GM12865 (cell line): ENCODE measurements at places on chromosomes 1 and 21.

DNA sequence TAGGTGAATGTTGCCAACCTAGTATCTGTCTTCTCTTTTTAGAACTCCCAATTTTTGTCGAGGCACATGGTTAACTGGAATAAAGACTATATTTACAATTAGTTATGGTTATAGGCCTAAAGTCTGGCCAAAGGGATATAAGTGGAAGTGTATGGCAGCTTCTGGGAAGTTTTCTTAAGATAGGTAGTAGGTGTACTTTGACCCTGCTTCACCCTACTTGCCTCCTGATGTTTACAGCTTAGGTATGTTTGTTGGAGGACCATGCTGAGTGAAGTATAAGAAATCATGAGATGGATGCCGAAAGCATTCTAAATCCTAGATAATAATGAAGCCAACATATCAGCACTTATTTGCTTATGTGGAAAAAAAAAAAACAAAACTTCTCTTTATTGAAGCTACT is 272.1 kb downstream of the S1PR1 start:
- no peak for DNase-seq

- no peak for DNase-seq
Measured at GRCh38 chr21:36893581-36893980, 72.9 kb downstream of the HLCS start.

GRCh38 chr1:156796340-156797097 is 20.1 kb downstream of the SH2D2A start:
- peak; percentile 24 for DNase-seq

DNA sequence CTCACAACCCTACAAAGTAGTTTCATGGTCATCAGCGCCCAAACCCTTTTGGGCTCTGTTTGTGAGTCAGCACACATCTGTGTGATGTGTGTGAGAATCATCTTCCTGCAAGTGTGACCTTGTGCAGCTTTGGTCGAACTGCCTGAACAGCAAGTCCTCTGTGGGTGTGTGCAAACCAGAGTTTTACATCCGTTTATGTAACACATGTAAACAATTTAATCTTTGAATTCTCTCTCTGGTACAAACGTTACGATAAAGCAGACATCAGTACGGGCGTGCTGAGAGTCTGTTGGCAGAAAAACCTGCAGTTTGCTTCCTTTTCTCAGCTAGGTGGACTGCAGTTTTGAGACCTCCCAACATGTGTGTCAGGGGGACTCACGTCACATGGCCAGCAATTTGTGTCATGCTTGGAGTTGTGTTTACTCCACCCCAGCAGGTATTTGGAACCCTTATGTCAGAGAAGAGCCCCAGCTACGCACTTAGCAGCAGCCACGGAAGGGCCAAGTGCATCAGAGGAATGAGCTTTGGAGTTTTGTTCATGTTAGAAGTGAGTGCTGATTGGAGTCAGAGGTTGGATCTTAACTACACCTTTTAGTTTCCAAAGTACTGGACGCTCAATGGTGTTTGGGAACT is 230.8 kb downstream of the PAPPA2 start:
- DNase-seq: no peak

- DNase-seq: no peak
Measured at GRCh38 chr1:59674595-59674994, 140.2 kb upstream of the HOOK1 start.

GRCh38 chr1:83849191-83850061 is 149.5 kb downstream of the TTLL7 start:
- DNase-seq: peak; percentile 44

- DNase-seq: peak; percentile 58
Measured at GRCh38 chr1:16442265-16442664, 1.7 kb downstream of the NECAP2 start.

DNA sequence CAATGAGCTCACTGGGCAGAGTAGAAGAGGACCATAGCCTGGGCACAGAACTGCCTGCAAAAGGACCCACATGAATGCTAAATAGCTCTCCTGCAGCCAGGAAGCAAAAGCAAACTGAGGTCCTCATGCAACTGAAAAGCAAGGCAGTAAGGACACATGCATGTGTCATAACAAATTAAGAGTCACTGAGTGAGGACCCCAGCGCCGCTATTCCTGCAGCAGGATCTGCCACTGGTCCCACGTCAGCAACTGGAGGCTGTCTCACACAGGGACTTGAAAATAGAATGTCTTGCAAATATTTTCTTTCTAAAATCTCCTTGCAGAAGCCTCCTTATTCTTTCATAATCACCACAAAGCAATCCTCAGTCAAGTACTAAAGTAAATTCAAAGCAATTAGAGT is 559.6 kb upstream of the DAB1 start:
- DNase-seq: no peak

DNA sequence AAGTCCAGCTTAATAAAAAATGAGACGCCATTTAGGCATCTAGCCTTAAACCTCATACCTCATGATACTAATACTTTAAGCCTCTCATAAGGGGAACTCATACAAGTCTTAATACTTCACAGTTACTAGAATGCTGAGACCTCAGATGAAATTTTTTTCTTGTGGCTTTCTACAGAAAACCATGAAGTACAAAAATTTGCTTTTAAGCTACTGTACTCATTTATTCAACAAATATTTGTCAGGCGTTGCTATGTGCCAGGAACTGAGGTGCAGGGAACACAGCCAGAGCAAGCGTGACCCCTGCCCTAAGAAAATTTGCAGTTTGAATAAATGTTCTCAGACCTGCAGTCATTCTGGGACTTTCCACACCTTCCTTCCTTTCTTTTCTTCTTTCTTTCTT is 150.6 kb downstream of the MRPL39 start:
- DNase-seq: peak; percentile 86

GRCh38 chr1:118335331-118335732 is 150.3 kb upstream of the SPAG17 start:
- DNase-seq: peak; percentile 79

GRCh38 chr21:42135386-42136052 is 64.4 kb downstream of the UMODL1 start:
- DNase-seq: no peak

DNA sequence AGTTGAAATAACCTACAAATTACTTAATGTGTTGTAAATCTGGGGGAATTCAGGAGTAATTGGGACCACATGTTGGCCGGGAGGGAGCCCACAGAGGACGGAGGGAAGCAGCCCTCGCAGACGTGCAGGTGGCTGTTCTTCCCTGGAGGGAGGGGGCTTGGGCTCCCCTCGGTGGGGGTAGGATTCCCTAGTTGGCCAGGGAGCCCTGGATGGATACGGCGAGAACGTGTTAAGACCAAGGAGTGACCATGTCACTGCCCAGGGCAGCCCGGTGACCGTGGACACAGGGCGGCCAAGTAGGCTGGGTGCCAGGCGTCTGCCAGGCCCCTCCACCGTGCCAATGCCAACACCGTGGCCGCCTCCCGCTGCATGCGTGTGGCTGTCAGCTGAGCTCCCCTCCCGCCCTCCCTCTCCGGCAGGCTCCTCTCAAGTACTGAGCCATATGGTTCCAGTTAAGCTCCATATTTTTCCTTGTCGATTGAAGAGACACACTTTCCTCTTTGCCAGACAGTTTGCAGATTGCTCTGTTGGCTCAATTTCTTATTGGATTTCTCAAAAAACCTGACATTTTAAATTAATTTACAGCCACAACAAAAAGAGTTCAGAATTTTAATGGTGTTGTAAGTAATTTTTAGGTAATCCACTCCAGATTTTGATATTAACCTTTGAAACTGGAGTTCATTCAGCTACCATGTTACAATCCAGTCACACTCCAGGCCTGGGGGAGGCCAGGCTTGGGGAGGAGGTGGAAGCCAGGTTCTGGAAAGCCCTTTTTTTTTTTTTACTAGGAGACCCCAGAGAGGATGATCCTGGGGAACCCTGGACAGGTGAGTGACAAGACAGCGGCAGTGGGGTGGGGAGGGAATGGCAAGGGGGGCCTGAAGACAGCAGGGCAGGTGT is 71.2 kb downstream of the CASZ1 start:
- DNase-seq: no peak

DNA sequence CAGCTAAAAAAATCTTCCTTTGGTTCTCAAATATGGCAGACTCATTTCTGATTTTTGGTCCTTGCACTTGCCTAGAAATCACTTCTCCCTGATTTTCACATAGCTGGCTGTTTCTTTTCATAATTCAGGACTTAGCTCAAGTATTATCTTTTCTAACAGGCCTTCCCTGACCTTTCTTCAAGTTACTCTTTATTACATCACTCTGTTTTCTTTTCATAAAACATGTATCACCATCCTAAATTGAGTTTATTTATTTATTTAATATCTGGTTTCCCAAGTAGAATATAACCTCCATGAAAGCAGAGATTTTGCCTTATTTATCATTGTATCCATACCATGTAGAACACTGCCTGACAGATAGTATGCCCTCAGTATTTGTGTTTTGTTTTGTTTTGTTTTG is 18.2 kb upstream of the GNG5 start:
- no peak for DNase-seq

DNA sequence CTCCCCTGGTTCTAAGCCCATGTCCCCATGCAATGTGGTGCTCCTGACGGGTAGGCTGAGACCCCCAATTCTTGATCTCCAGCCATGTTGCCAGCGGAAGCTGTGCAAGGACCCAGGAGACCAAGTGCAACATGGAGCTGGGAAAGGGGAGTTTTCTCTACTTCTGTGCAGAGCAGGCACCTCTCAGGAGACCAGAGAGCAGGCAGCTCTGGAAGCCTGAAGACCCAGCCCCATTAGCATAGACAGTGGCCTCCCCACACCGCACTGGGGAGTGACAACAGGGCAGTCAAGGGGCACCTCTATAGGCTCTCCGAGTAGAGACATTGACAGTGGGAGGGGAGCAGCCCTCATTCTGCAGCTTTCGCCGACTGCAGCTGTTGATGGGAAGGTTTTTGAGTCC is 410.2 kb downstream of the MATN1 start:
- no peak for DNase-seq

GRCh38 chr1:64172458-64172983 is 30.9 kb upstream of the UBE2U start:
- DNase-seq: peak; percentile 12

- DNase-seq: no peak
Measured at GRCh38 chr1:161082996-161083747, 6.2 kb downstream of the NECTIN4 start.

- no peak for DNase-seq
Measured at GRCh38 chr1:230517326-230517725, 91.2 kb upstream of the PGBD5 start.

DNA sequence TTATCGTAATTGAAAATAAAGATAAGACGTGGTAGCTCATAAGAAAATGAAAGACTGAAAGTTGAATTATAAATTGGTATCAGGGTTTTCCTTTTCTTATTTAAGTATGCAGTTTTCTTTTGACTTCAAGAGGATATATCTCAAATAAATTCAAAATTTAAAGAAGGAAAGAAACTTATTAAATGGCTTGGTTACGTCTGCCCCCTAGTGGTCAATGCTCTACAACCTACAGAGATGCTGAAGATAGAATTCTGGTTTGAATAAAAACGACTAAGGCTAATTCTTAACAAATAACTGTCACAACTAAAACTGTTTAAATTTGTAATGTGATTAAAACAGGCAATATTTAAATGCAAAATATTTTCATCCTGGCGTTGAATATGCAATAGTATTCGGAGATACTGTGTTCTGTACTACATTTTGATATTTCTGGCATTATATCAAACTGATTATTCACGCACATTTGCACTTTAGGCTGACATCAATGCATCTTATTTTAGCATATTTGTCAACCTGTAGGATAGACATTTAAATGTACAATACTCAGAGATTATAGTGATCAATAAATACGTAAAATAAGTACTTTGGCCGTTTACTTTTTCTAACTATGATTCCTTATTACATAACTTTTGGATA is 26.8 kb downstream of the IFI44 start:
- DNase-seq: peak; percentile 84

GRCh38 chr1:7218210-7218832 is 433.1 kb downstream of the CAMTA1 start:
- DNase-seq: peak; percentile 41

DNA sequence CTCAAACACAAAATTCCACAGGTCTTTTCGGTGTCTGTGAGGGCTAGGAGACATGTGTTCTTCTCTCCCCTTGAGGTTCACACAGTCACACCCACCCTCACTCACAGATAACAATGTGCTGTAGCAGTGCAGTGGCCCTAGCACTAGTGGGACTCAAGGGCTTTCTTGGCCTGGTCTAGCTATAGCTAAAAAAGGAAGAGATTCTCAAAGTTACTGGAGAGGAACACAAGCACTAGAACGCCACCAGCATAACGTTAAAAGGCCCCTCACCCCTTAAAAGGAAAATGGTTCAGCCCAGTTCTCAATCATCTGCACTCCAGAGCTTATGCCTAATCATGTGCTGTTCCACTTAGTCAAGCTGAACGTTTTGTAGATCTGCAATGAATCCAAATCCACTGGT is 39.5 kb downstream of the RGS8 start:
- DNase-seq: peak; percentile 39

GRCh38 chr1:156151093-156151688 is 2.2 kb upstream of the SEMA4A start:
- DNase-seq: peak; percentile 79
